ENCODE measurements at places on chromosomes 16 and 17. TPM values are rescaled to one million over a fixed set of nuclear protein-coding genes. Genes with fewer than 3 reads are reported as not detected.

The CDR2 gene
- total RNA-seq = 36.3 TPM

DNA sequence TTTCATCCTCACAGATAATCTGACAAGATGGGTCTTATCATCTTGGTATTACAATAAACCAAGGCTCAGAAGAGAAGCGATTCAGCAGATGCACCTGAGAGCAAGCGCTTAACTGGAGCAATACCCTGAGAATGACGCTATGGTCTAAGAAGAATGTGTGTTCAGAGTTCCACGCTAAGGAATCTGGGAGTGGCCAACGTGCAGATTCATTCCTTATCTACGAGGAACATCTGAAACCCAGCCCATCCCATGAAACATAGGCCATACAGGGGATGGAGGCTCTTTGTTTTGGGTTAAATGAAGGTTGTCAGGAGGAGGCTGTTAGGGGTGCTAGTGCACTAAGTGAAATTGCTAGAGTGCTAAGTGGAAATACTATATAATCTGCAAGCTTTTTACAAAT is 28.5 kb upstream of the KDM8 start:
- DNase-seq = no peak

The TMC5 gene
- total RNA-seq = not detected

GRCh38 chr17:47286198-47286914 is 32.7 kb downstream of the ITGB3 start:
- no peak for DNase-seq

The CCL1 gene
- total RNA-seq = not detected
